ENCODE measurements at places on chromosomes 1 and 21.
A peak's percentile ranks its signal among the peaks of the same experiment; 100 is the strongest.

DNA sequence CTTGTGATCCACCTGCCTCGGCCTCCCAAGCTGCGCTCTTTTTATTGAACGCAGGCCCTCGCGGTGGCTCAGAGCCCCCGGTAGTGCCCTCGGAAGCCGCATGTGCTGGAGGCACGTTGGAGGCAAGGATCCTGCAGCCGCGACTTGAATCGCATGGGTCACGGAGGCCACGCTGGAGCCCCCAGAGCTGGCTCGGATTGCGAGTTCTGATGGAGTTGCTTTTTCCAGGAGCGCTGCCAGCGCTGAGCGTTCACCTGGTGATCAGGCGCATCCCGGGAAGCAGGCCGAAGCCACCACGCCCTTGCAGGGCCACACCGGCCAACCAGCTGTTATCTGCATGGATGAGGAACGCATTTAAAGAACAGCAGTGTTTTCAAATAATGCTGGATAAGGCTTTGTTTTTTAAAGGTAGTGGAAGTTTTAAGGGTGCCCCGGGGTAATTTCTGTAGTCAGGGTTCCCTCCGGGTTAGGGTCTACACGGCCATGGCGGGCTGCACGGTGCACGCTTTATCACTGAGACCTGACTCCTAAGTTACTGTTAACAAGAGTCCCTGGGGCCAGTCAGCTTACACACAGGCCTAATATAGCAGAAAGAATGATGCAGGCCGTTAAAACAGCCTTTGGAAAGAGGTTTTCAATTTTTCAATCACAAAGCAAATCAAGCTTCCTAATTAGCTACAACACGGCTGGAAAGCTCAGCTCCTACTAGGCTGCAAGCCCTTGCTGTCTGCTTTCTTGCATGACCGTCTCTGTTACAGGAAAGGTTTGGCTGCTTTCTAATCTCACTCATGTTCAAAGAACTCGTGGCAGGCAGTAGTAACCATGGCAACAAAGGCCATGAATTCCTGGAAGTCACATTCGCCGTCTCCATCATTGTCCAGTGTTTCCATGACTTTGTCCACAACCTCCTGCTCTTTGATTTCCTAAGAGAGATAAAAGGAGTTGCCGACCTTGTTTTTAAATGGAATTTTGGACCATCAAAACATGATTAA is 6.0 kb downstream of the S100B start:
- no peak for DNase-seq

- DNase-seq, result no peak
Observed at GRCh38 chr1:30840904-30841598, 67.5 kb downstream of the SDC3 start.

- no peak for DNase-seq
Observed at GRCh38 chr1:111907321-111907720, 82.1 kb downstream of the KCND3 start.

DNA sequence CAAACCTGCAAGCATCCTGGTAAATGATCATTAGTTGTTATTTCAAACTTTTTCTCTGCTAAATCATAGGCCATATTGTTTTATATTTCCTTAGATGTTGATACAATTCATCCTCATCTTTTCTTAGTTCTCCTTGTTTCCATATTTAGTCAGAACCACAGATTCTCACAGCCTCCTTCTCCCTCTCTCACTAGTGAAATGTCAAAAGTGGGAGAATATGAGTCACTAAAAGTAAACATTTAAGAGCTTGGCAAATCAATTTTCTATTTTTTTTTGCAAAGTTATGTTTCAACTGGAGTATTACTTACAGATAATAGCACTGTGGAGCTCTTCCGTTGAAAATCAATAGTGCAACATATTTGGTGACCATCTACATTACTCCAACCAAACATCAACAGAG is 308.8 kb downstream of the COL11A1 start:
- DNase-seq, result no peak

DNA sequence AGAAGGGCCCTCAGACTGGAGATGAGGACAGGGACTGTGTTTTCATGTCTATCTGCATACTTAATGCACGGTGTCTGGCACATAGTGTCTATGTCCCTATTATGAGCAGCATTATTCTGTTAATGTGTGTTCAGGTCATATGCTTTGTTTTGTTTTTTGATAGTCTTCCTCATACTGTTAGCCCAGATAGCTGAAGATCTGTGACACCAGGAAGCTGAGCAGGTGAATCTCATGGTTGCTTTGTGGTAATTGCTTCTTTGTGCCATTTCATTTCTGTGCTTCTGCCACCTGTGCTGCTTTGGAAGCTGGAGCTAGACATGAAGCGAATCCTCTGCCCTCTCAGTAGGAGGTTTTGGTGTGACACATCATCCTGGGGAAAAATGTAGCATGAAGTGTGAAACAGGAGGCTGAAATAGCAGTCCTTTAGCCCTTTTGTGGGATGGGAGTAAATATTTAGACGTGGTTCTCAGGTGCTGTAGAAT is 15.8 kb downstream of the SMAP2 start:
- DNase-seq, result no peak

DNA sequence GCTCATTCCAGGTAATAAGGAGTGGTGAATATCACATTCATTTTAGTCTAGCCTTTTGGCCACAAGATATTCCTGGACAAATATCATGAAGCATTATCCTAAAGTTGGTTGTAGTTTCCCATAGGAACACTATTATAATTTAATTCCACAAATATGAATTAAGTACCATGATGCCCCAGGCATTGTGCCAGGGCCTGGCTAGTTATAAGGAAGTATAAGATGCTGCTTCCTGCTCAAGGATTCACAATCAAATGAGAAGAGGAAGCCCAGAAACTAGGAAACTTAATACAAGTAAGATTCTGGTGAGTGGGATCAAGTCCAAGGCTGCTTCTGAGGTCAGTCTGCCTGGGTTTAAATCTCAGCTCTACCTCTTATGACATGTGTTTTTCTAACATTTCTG is 30.6 kb upstream of the ZP4 start:
- DNase-seq, result no peak

GRCh38 chr1:3645666-3646355 is 4.1 kb downstream of the WRAP73 start:
- DNase-seq, result no peak

- no peak for DNase-seq
Observed at GRCh38 chr1:75964760-75965408, 32.7 kb upstream of the ASB17 start.

- DNase-seq, result no peak
Observed at GRCh38 chr1:104706631-104707147, 957.0 kb downstream of the AMY1C start.

- no peak for DNase-seq
Observed at GRCh38 chr1:240435996-240436566, 175.9 kb downstream of the GREM2 start.

GRCh38 chr1:80365359-80366021 is 1359.0 kb upstream of the ADGRL4 start:
- no peak for DNase-seq

DNA sequence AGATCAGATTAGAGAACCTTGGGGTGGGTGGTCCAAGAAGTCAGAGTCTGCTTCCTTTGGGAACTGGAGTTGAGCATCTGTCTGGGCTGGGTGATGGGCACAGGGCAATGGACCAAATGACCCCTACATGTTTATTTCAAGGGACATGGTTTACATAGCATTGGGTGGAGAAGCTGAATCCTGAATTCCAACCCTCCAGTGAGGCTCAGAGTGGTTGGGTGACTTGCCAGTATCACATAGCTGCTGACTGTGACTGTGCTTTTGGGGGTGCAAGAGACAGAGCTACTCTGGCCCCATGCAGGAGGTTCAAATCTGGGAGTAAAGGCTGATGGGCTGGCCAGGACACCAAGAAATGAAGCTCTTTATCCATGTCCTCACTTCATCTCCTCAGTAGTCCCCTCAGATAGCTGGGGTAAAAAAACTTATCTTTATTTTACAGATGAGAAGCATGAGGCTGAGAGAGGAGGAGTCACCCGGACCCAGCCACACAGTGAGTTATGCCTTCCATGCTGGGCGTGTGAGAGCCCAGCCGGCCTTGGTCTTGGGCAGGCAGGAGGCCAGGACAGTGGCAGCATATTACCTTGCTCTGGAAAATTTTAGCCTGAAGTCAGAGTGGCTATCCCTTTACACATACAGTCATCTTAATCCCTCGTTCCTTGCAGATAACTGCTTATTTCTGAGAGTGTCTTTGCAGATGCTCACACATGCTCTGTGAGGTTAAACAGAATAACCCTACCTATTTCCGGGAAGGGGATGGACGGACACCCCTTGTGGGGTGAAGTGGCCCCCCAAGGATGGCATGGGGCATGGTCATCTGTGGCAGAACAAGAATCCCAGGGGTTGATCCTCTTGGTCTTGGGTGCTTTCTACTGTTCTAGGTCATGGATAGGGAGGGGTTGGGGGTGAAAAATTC is 2.8 kb upstream of the SERINC2 start:
- DNase-seq, result no peak

- DNase-seq, result peak; percentile 20
Observed at GRCh38 chr21:44425307-44425894, 29.9 kb upstream of the LRRC3 start.

- DNase-seq, result no peak
Observed at GRCh38 chr1:180363246-180363995, 133.4 kb downstream of the LHX4 start.

DNA sequence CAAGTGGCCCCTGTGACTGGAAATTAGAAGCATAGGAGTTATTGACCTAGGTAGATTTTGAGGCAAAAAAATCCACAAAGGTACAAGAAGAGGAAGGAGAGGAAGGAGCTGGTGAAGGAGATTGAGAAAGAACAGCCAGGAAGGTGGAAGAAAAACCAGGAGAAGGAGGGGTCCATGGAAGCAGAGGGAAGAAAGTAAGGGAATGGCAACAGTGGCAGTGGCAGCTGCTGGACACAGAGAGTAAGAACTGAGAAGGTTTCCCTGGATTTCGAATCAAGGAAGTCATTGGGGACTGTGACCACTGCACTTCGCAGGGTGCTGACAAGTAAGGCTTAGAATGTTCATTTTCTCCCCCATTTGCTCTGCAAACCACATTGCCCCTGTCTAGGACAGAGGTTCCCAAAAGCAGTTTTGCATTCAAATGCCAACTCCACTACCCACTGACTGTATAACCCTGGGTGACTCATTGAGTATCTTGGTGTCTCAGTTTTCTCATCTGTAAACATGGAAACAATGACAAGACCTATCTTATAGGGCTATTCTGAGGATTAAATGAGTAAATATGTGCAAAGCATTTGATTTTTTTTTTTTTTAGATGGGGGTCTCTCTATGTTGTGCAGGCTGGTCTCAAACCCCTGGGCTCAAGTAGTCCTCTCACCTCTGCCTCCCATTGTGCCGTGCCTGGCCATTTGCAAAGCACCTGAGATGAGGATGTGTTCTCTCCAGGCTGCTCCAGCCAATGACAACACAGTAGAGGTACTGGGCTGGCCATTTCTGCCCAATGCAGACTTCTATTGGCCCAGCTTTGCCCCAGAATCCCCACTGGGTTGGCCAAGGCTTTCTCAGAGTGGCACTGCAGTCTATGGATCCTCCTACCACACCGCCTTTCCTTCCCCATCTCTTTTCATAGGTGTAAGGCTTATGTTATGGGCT is 9.3 kb upstream of the CAPN2 start:
- no peak for DNase-seq

DNA sequence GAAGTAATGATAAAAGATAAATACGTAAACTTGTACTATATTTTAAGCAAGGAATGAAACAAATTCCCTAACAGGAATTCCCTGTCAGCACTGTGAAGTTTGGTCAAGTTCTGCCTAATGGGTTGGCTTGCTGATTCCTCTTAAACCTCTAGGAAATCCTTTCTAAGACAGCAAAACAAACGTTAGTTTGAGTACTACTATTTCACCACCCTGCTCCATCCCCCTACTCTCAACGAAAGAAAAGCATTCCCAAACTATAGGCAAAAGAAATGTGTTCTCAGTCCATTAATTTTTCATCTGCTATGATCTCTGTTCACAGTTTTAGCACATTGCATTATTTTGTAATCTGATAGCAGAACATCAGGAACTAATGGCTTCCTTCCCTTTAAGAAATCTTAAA is 16.1 kb downstream of the SERPINC1 start:
- no peak for DNase-seq

- no peak for DNase-seq
Observed at GRCh38 chr1:34843392-34844251, 15.9 kb downstream of the SMIM12 start.

GRCh38 chr1:221756830-221757551 is 15.1 kb upstream of the DUSP10 start:
- DNase-seq, result no peak

DNA sequence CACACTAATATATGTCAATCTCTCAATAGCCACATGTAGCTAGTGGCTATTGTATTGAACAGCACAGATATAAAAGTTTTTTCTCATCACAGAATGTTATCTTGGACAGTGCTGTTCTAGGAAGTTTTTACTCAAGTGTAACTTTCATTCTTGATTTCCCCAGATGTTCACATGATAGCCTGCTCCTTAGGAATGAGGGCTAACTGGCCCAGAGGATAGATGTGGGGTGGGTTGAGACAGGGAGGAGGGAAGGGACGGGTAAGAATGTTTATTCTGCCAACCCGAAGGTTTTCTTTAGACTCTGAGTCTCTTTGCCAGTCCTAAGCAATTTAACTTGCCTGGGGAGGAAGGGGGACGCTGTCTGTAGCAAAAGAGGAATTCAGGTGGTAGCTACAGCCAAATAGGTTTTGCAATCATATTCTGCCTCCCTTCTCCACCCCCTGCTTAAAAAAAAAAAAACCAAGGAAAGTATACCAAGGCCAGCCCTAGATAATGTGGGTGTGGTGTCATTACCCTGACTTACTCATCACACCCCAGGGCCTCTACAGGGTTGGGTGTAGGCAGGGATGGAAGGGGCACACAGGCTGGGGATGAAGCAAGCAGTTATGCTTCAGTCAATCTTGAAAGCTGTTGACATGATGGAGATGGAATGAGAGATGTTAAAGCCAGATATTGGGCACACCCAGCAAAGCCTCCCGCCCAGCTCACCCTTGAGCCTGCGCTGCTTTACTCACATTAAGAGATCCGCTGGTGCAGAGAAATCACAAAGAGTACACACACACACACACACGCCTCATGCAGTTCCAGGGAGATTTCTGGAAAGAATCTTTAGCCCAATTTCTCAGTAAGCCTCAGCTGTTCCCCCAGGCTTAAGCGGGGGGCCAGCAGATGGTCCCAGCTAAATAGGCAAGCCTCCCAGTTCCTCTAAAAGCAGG is 59.9 kb downstream of the PLXNA2 start:
- no peak for DNase-seq

GRCh38 chr1:167083066-167083665 is 7.0 kb downstream of the GPA33 start:
- no peak for DNase-seq

DNA sequence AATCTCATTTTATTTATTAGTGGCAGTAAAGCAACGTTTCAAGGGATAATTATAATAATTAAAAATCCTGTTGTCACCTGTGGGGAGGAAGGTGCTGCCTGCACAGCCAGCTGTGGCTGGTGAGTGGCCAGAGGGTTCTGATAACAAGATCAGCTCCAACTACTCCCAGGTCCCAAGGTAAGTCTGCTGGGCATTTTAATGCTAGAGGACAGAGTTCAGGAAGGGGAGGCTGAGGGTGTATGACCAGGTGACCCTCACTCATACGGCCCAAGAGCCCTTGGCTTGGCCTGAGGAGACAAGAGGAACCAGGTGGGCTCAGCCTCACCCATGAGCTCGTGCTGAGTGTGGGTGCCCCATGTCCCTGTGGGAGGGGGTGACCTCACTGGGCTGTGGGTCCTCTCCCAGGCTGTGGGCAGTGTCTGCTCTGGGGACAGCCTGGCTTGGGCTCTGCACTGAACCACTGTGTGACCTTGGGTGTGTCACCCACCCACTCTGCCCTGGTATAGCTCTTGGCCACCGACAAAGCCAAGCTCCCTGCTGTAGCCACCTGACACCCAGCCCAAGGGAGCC is 223.8 kb downstream of the PTPRU start:
- DNase-seq, result no peak

- DNase-seq, result no peak
Observed at GRCh38 chr1:91781901-91782622, 103.9 kb downstream of the TGFBR3 start.
